Left renal cortex interstitium (tissue), 4 donors: ENCODE measurements at places on chromosomes 5 and 9. TPM values are rescaled to one million over a fixed set of nuclear protein-coding genes. Genes with fewer than 3 reads are reported as not detected.

DNA sequence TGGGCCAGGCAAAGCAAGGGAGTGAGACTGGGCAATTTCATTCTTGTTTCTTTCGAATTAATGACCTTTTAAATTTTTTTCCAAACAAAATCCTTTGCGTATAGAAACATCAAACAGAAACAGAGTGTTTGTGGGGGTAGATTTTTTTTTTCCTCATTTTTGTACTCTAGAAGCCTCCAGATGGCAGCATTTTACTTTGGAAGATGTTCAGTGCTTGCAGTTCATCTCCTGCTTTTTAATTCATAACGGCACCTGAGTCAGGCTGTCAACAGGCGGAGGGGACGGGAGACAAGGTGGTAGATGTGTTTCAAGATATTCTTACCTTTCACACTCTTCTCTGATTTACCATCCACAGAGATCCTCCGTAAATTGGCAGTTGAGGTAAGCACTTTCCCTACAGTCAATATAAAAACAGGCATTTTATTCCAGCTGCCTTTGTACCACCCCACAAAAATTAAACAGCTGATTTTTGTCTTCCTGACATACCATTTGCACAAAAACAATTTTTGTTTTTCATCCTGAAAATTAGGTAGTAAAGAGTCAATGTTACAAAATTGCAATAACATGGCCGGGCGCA lies 99.5 kb upstream of the FBXL17 start:
- no peak for DNase-seq

- DNase-seq = no peak
These were observed 4.8 kb upstream of the ENTPD2 start for GRCh38 chr9:137058521-137059234.

- DNase-seq = no peak
These were observed 215.2 kb downstream of the AUH start for GRCh38 chr9:91146391-91147019.

DNA sequence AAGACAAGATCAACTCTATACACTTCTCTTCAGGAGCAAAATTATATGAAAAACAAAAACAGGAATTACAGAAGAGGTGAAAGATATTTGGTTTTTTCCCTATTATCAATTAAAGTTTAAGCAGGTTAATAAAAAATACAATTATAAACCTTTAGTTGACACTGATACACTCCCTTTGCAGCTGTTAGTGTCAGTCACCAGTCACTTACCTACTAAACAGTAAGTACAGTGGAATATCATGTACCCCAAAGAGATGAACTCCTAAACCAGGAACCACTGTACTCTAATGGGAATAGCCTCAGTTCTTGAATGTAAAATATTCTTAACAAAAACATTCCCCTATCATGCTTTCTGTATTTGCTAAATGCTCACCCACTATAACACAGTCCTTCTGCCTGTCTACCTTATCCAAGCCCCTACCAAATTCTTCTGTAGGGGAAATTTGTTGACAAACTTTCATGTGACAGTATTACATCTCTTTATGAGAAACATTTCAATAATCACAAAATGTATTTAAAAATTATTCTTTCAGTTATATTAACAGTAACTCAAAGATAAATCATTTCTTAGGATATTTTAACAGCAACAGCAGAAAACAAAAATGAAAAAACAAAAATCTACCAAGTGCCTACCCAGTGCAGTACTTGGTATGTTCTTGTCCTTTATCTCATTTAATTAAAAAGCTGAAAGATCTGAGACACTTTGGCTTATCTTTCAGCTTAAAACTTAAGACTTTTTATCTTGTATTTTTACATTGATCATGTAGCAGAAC lies 212.8 kb downstream of the MLLT3 start:
- DNase-seq = no peak

DNA sequence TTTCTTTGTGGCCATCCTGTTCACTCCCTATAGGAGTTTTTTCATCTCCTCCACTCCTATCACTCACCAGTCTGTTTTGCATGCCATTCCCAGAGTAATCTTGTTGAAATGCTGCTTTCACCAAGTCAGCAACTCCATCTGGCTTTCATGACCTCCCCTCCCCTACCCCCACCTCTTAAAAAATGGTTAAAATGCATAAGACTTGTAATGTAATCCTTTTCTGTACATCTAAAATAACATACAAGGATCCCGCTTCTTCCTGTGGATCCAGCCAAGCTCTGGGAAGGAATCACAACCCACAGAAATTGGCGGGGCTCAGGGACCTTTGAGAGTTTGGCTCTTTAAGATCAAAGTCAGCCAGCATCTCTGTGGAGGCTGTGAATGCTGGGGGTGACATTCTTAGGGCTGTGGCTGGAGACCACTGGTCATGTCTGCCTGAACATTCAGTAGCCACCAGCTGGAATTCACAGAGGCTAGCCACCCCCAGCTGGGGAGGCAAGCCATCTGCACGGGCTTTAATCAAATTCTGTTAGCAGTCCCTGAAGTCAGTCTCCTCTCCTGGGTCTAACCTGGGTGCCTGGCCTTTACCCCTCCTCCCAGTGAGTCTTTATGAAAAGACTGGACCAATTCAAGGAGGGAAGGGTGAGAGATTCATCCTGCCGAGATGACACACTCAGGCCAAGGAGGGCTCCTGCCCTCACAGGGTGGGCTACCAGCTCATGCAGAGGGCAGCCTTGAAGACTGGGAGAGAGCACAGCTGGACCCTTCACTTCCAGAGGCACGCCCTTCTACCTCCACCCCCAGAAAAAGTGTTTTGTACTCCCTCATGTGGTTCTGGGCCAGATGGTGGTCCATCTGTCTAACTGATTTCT lies 132.9 kb downstream of the LIFR start:
- DNase-seq = no peak

GRCh38 chr9:98413084-98413483 lies 157.6 kb upstream of the TBC1D2 start:
- DNase-seq = no peak

GRCh38 chr5:127006744-127007143 lies 23.6 kb downstream of the MARCHF3 start:
- no peak for DNase-seq

- DNase-seq = no peak
These were observed 112.6 kb upstream of the SPDL1 start for GRCh38 chr5:169471021-169471420.

The ORM2 gene
- polyA plus RNA-seq = not detected

The GPR150 gene
- 0.08 TPM for polyA plus RNA-seq

The IFNB1 gene
- polyA plus RNA-seq = not detected

The WNT8A gene
- polyA plus RNA-seq = 0.11 TPM

The LARP1 gene
- 175 TPM for polyA plus RNA-seq

The PCDHGA5 gene
- 2.5 TPM for polyA plus RNA-seq

The RETREG1 gene
- polyA plus RNA-seq = 46.9 TPM
